ENCODE measurements at places on chromosomes 13 and 19. TPM values are rescaled to one million over a fixed set of nuclear protein-coding genes. Genes with fewer than 3 reads are reported as not detected.

IGFLR1 gene
- total RNA-seq, result 8.4 TPM

RUBCNL gene
- total RNA-seq, result 4.9 TPM

IGFL3 gene
- not detected for total RNA-seq

SLC10A2 gene
- total RNA-seq, result not detected

LGALS4 gene
- 0.54 TPM for total RNA-seq

DNA sequence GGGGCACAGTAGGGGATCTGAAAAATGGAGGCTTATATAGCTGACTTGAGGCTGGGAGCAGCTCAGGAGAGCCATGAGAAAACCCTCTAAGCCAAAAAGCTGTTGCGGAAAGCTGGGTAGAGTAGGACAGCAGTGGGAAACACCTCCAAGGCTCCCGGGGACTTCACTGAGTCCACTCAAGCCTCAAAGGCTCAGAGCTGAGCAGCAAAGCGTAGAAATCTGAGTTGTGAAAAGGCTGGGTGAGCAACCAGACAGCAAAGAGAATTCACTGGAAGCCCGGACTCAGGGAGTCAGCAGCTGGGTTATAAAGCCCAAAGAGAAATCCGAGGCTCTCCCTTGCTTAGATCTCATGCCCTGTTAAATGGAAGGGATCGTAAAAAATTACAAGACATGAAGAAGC is 905.0 kb downstream of the EFNB2 start:
- no peak overlapping the region for H3K27ac ChIP-seq
- no peaks in the 10 kb centered on the region for H3K36me3 ChIP-seq
- H3K4me3 ChIP-seq, result no peak overlapping the region
- H3K27me3 ChIP-seq, result no peaks in the 10 kb centered on the region
- DNase-seq, result no peak

DNA sequence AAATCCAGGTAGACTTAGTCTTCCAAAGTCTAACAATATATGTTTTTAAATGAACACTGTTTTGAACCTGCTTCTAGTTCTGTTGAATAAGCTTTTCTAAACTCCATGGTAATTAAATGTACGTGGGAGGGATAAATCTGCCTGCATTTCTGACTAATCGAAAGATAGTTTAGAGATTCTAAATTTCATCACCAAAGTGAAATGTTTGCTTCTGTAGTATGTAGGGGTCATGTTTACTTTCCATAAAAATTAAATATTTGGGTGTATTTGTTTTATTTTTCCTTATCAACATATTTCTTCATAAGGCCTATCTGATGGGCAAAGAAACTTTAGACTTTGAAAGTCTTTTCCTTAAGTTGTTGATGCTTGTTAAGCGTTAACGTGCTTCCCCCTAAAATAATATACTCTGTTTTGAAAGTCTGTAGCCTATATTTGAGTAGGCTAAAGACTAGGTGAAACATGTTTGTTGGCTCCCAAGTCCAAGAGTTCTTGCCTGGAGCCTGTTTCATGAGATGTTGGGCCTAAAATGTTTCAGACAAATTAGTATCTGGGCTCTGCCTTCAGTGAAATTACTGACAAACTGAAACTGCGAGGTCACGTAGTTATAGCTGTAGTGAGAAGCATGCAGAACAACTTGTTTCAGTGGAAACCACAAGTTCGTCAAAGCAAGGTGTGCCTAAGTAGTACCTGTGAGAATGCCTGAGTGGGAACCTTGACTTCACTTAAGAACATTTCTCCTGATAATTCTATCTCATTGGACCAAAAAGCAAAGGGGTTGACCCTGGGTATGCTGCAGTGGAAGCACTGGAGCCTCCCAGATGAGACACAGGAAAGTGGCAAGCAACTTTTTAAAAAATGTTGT is 126.2 kb downstream of the LMO7 start:
- no peak for DNase-seq
- H3K4me1 ChIP-seq, result no peaks in the 10 kb centered on the region
- no peaks in the 10 kb centered on the region for H3K27me3 ChIP-seq

GRCh38 chr19:53876651-53877224 is 5.3 kb upstream of the PRKCG start:
- no peak for DNase-seq
- H3K4me3 ChIP-seq, result no peak overlapping the region
- H3K27ac ChIP-seq, result no peak overlapping the region
- H3K4me1 ChIP-seq, result peaks cover 3% of the 10 kb centered on the region
- H3K36me3 ChIP-seq, result peaks cover 7% of the 10 kb centered on the region
